ENCODE measurements at places on chromosomes 12 and 14. TPM values are rescaled to one million over a fixed set of nuclear protein-coding genes. Genes with fewer than 3 reads are reported as not detected.

DNA sequence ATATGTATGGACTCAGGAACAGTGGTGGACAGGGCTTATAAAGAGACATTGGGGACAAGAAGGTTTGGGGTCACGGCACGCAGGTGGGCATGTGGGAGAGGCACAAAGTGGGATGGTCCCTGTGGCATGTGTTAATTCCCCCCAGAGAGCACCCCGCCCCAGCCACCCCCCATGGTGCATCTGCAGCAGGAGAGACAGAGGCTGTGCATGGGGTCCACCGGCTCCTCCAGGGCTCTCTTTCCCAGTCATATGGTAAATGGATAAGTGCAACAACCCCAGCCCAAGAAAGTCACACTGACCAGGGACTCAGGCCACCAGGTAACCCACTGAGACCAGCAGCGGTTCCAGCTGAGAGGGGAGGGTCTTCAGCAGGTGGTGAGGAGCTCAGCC, 242.1 kb downstream of the BCL11B start:
- no peak for DNase-seq

The SDR9C7 gene
- not detected for total RNA-seq

DNA sequence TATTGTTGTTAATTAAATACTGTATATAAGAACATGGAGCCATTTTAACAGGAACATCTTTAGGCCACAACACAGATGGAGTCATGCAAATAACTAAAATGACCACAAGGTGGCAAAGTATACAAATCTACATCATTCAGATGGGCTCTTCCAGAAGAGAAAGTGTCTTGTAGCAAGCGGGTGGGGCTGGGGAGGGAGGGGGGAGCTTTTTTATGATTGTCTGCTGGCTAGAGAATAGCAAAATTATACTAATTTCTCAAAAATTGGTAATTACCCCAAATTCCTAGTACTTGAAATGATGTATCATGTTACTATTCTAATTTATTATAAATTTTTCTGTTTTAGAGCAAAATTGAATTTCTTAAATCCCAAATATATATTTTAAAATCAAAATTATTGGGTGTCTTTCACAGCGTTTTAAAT, 378.7 kb downstream of the PRKD1 start:
- no peak for DNase-seq

GRCh38 chr14:96086574-96087077, 47.5 kb downstream of the C14orf132 start:
- no peak for DNase-seq

The SYT1 gene
- total RNA-seq: not detected

The TBX5 gene
- not detected for total RNA-seq

The SMIM41 gene
- 0.16 TPM for total RNA-seq

The PIP4P1 gene
- total RNA-seq: 28.2 TPM

DNA sequence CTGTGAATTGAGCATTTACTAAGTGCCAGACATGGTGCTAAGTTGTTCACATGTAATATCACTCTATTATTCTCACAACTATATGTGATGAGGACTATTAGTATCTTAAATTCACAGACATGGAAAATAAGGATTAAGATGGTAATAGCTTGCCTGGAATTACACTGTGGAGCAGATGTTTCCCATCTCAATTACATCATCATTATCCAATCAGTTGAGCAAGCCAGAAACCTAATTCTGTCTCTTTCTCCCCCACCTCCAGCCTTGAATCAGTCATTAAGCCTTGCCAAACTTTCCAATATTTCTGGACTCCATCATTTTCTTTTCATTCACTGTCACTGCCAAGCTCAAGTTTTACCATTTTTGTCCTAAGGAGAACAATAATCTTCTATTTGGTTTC, 287.8 kb upstream of the KITLG start:
- DNase-seq: no peak

The LBHD2 gene
- not detected for total RNA-seq
